ENCODE measurements at places on chromosomes 7 and 10.

GRCh38 chr10:129868449-129869035 lies 95.5 kb downstream of the EBF3 start:
- DNase-seq: no peak

- no peak for DNase-seq
Measured at GRCh38 chr7:36939816-36940215, 215.5 kb upstream of the AOAH start.

DNA sequence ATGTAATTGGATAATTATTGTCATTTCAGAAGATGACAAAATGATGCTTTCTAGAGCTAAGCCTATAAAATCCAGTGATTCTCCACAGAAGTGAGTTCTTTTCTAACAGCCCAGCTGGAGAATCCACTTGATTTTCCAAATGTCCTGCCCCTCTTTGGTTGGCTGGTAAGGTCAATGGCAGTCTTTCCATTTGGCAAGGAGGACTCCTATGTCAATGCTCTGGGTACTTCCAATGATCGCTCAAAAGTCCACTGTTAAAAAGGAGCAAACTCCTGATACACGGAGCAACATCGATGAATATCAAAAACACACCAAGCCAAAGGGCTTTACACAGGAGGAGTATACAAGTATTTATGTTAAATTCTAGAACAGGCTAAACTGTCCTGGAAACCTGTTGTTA lies 57.8 kb downstream of the STK17A start:
- DNase-seq: no peak

GRCh38 chr7:32587411-32587948 lies 92.2 kb downstream of the AVL9 start:
- no peak for DNase-seq

DNA sequence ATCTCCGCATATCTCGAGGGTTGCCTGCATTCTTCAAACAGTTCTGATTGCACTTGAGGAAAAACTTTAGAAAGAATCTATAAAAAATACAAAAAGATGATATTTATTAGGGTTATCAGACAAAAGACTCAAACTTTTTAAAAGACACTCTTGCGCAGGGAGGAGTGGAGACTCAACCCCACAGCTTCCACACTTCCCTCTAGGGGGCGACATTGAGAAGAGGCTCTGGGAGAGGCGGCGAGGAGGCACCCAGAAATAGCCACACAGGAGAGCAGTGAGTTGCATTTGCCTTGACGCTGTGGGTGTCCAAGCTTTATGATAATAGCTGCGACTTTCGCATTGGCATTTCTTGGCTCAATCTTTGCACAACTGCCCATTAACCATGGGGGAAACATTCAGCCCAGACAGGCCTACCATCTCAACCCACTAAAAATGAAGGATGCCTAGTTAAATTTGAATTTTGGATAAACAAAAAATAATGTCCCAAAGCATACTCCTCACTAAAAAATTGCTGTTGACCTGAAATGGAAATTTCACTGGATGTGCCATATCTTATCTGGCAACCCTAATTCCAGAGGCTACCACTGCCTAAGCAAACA lies 86.2 kb downstream of the EBF3 start:
- peak; percentile 45 for DNase-seq

DNA sequence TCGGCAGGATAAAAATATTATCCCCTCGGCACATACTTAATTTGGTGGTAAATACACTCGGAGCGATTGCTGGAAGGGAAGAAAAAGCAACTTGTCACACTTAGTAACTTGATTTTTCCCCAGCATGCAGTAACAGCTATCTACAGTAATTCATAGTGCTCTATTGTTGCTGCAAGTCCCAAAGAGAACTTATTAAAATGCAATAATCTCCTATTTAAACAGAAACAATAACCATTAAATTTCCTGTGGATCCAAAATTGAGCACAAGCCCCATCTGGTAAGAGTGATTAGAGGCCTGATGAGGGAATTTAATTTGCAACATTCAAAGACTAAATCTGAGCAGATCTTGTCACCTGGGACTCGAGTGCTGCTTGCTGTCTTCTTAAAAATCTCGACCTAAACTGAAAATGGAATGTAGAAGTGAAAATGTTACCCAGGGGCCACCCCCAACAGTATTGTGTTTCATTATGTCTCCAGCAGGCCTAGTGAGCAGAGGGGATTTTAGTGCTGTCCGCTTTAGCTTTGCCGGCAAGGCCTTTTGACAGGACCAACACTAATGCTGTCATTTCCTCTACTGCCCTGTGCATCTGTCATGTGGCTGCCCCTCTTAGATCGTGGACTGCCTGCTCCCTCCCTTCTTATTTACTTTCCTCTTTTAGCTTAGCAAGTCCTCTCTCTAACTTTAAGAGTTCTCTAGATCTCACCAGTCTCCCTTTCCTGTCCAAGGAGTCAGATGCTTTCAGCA lies 639.7 kb downstream of the AUTS2 start:
- DNase-seq: no peak

- DNase-seq: no peak
Measured at GRCh38 chr7:30824821-30825720, 53.9 kb downstream of the MINDY4 start.

DNA sequence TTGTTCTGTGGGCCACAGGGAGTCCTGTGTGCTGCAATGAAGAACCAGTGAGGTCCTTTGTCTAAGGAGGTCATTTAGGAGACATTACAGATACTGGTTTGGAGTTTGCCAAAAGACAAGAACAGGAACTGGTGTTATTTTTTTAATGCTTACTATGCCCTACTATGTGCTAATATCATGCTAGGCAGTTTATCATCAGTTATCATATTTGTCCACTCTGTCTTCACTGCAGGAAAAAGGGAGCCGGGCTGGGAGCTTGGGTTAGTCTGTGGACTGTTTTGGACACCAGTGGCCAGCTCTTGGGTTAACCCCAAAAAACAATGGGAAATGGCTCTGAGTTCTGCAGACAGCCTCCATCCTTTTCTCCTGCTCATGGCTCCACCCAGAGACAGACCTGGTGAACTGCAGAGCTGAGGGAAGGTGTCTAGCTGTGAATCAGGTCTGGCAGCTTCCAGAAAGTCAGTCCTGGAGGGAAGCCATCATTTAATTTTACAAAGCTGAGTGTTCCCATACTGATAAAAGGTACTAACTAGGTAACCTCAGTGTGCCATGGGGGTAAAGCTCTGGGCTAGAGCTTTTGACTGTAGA lies 101.2 kb upstream of the ZNF746 start:
- peak; percentile 56 for DNase-seq

DNA sequence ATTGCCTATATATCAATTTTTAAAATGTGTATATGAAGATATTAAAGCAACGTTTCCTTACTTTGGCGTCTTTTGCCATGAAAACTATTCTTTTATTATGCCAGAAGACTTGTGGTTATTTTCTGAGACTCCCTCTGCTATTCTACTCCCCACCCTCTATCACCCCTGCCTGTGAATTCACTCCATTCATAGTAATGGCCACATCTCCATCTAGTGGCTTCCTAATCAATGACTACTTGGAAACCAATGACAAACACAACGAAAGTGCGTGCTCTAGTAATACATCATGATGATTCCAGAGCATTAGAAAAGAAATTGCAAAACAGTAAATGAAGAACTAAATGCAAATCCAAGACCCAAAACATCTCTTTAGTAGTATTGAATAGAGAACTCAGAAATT lies 186.7 kb upstream of the HGF start:
- DNase-seq: no peak

DNA sequence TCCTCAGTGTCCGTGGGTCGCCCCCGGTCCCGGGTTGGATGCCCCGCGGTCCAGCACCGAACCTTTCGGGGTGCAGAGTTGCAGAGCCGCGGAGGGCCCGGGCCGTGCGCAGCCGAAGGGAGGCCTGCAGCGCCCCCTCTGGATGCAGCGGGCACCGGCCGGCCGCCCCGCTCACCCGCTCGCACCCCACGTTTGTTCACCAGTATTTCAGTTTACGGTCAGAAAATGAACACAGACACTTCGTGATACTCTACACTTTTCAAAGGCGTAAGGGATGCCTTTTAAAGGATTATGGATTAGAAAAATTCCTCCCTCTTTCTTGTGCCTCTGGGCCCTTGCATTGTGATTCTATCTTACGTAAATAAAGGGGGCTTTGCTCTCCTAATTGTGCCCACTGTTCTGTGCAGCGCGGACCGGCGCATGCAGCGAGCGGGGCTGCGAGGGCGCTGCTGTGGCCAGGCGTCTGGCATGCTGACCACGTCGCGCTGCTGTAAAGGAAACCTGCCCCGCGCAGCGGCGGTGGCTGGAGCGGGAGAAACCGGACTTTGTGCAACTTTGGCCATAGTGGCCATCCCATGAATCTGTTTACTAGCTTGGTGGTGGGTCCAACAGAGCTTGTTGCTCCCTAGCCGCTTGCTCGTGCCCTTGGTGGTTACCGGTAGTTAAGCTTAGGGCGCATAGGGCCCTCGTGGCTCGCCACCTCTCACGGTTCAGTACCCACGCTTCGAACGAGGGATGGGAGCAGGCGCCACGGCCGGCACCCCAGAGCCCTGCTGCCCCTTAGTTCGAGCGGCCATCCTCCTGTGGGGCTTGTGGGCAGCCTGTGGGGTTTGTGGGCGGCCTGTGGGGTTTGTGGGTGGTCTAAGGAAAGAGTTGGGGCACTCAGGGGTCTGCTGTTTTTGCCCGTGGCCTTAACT lies 739 bp upstream of the MEST start:
- peak; percentile 12 for DNase-seq

DNA sequence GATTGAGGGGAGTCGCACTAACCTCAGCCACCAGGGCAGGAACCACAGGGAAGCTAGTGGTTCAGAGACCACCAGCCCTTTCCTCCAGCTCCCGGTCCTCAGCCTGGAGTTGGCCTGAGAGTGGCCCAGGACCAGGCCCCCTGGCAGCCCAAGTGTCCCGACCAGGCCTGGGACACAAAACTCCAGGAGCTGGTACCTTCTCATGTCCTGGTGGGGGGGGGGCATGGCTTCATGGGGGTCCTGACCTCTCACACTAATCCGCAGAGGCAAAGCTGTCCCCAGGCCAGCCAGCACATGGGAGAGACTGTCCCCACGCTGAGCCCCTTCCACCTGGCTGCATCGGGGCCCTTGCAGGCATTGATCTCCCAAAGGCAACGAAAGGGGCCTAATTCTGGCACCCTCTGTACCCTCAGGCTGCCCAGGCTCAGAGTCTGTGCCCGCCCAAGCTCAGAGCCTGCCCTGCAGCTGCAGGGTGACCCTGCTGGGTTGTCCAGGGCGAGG lies 28.2 kb downstream of the GPRIN2 start:
- DNase-seq: no peak

GRCh38 chr10:132614431-132615340 lies 77.1 kb downstream of the INPP5A start:
- DNase-seq: no peak

- no peak for DNase-seq
Measured at GRCh38 chr10:87619705-87620104, 40.0 kb upstream of the PAPSS2 start.

DNA sequence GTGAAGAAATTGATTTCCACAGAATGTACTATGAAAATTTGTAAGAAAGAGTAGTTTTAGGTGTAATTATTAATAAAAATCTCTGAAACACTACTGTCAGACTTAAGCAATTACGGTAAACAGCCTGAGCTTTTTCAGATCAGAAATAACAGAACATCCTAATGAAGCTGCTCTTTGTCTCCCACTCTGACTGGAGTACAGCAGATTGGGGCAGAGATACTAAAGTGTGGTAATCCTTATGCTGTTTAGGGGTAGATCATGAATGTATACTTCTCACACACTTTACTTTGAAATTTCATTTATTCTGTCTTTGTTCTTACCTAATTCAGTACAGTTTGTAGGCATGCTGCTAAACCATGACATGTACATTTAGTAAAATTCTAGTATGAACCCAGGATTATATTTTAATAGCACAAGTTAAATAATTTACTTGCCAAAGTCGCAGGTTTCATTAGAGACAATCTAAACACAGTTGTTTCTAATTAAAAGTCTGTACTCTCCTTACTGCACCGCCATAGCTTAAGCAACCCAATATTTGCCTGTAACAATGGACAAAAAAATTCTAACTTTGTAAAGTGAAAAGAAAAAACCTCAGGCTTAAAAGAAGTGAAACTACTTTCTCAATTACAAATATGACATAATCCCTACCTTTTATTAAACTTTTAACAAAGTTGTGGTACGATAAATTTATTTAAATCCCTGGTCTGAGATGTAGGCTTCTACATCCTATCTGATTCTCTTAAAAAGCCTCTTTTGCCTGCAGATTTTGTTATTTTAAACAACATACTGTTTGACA lies 88.8 kb downstream of the KMT2E start:
- DNase-seq: no peak

- DNase-seq: no peak
Measured at GRCh38 chr10:23918090-23918723, 290.7 kb upstream of the KIAA1217 start.

- no peak for DNase-seq
Measured at GRCh38 chr10:103776878-103777591, 78.3 kb downstream of the SH3PXD2A start.

GRCh38 chr10:31582365-31583052 lies 263.5 kb downstream of the ZEB1 start:
- no peak for DNase-seq

Measured in activated CD4-positive, alpha-beta T cell treated with anti-CD3 and anti-CD28 coated beads, Interleukin-2, amount 10 ng/mL, durations not matched to agents 7 days and 5 days (primary cell).